ENCODE measurements at places on chromosomes 4 and X.

- DNase-seq: no peak
Measured at GRCh38 chr4:164109503-164109902, 615.0 kb downstream of the TMA16 start.

DNA sequence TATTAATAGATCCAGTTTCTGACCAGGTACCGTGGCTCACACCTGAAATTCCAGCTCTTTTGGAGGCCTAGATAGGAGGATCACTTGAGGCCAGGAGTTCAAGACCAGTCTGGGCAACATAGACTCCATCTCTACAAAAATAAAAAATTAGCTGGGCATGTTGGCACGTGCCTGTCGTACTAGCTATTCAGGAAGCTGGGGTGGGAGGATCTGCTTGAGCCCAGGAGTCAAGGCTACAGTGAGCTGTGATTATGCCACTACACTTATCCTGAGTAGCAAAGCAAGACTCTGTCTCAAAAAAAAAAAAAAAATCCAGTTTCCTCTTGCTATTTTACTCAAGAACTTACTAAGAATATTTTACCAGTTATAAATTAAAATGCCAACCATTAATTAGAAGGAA is 91.7 kb downstream of the SLC10A6 start:
- no peak for DNase-seq

DNA sequence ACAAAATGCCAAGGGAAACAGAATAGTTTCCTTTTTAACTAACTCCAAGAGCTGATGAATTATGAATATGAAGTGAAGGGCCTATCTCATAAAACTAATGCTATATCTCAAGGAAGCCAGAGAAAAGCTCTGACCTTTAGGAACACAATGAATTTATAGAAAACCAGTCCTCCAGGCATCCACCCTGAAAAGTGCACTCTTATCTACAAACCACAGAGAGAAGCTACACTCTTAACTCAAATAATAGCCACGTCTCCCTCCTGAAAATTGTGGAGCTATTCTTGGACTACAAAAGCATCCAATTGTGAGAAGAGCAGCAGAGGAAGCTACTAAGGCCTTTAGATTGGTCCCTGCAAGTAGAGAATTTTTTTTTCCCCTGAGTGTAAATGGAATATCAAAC is 253.9 kb downstream of the IL15 start:
- no peak for DNase-seq

DNA sequence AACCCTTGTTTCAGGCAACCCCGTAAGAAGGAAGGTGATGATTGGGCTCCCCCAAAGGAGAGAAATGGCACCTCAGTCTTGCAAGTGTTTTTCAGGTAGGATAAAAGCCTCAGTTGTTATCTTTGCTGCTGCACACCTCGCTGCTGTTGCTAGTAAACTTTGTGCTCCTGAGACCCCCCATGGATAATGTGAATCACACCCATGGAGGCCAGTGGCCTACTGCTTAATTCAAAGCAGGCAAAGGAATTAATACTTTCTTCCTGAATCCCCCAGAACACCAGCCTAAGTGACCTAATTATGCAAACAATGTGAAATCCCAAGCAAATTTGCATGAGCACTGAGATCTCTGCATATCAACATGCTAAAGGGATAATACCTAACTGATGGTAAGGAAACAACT is 337.5 kb downstream of the GRIA2 start:
- DNase-seq: no peak

GRCh38 chr4:183563874-183564273 is 59.0 kb downstream of the ING2 start:
- DNase-seq: no peak

DNA sequence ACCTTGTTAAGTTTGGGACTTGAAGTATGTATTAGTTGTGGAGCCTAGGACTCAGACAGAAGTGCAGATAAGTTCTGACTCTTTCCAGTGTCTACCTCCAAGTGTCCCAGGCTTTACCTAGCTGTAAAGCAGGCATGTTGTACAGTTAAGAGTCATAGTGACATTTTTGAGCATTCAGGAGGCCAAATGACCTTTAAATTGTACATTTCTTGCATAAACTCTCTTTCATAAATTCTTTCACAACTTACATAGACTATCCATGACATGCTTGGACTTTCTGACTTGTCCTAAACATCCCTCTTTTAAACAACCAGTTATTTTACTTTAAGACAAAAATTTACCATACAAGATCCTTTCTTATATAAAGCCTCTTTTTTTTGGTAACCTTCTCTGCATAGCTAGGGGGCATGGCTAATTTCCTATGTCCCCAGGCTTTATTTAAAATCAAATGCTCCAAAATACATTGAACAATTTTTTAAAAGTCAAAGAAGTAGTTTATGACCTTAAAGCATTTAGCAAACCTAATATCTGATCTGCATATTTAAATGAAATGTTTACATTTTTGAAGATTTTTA is 40.1 kb upstream of the UGT8 start:
- no peak for DNase-seq

DNA sequence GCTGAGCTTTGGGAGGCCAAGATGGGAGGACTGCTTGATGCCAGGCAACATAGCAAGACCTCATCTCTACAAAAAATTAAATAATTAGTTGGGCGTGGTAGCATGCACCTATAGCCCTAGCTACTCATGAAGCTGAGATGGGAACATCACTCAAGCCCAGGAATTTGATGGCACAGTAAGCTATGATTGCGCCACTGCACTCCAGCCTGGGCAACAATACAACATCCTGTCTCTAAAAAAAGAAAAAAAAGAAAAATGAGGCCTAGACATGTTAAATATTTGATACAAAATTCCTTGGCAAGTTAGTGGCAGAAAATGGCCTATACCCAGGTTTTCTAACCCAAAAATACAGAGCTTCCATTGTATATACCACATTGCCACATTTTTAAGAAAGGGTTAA is 88.1 kb upstream of the MAB21L2 start:
- no peak for DNase-seq

DNA sequence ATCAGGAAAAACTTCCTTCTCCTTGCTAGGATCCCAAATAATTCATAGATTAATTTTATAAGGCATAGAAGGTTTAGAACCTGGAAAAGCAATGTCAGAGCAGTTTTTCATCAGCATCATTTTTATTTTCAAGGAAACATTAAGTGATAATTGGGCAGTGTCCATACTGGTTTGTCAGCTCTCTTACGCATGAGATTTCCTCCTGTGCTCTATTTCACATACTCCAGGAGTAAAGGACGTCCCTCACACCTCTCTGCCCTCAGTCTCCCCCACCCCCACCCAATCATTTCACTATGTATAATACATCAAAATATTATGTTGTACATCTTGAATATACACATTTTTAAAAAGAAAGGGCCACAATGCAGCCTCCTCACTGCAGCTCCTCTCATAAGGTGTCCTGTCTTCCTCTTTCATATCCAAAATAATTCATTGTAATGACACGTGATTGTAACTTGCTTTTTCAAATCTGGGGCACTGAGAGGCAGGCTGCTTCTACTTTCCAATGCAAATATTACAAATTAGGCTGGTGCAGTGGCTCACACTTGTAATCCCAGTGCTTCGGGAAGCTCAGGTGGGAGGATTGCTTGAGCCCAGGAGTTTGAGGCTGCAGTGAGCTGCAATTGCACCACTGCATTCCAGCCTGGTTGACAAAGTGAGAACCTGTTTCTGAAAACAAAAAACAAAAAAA is 34.4 kb downstream of the ARHGEF38 start:
- no peak for DNase-seq

DNA sequence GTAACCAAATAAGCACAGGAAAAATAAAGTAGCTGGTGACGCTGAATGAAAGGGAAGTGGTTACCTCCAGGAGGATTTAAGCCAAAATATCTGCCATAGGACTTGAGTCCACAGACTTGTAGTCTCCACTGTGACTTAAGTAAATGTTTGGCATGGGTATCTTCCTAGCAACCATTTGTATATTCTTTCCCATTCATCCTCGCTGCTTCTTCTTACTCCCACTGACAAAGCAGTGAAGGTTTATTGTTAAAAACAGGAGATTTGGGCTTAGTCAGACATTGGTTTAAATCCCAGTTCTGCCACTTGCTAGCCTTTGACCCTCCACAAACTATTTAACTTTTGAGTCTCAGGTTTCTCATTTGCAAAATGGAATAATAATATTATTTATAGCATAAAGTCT is 22.3 kb downstream of the COL4A6 start:
- DNase-seq: no peak
